ENCODE measurements at places on chromosomes 5 and 9.

DNA sequence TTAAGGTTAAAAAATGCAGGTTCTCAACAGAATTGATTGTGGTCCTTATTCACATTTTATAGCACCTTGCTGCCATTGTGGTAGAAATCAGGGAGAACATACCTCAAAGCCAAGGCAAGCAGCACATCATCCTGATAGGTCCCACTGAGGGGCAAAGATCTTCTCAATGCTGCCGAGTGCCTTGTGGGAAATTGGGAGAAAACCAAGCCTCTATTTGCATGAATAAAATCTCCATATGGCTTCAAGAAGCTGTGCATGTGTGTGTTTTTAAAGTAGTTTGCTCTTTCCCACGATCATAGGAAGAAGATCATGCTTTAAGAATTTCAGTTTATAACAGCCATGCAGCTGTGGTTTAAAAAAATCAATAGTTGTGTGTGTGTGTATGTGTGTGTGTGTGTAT lies 216.9 kb upstream of the FBXL7 start:
- no peaks in the 10 kb centered on the region for H3K4me1 ChIP-seq
- no peak for DNase-seq
- H3K27me3 ChIP-seq: no peaks in the 10 kb centered on the region
- H3K36me3 ChIP-seq: no peaks in the 10 kb centered on the region
- H3K27ac ChIP-seq: no peak overlapping the region

- no peak overlapping the region for H3K27ac ChIP-seq
- no peak for DNase-seq
- peaks cover 6% of the 10 kb centered on the region for H3K4me1 ChIP-seq
- H3K27me3 ChIP-seq: peaks cover 2% of the 10 kb centered on the region
- H3K4me3 ChIP-seq: no peak overlapping the region
- H3K36me3 ChIP-seq: no peaks in the 10 kb centered on the region
These were observed 29.1 kb upstream of the DUSP1 start for GRCh38 chr5:172800088-172800551.

DNA sequence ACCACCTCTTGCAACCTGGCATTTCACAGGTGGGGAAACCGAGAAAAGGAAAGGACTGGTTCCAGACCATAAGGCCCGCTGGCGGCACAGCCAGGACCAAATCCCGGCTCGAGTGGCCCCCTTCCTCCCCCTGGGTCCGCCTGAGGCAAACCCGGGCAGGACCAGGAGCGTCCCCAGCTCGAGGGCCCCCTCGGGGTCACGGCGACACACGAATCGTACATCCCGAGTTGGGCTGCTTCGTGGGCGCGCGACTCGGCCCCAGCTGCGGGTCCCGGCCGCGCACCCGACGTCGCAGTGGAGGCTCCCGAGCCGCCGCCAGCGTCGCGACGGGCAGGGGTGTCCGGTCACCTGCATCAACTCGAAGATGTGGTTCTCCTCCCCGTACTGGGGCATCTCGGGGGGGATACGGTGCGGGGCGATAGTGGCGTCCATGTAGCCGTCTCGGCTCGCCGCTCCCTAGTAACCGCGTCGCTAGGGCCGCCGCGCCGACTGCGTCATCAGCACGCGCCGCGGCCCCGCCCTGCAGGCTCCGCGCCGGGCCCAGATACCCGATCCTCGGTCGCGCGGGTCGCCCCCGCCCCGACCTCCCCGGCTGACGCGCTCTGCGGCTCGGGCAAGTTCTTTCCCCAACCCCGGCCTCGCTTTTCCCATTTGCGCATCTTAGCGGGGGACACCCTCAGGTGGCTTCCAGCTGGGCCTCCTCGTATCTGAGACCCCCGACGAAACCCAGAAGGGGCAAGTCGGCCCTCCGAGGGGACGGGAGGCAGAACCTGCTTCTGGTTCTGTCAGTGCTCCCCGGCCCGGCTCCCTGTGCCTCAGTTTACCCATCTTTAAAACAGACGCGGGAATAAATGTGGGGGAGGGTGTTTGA lies at the start of gene AK8:
AK8 (minus strand) TSS at position 461 of the 871 bp plus-strand sequence; CDS start at position 432, 29 bp downstream.
- H3K36me3 ChIP-seq: no peaks in the 10 kb centered on the region

- no peak overlapping the region for H3K4me3 ChIP-seq
- no peaks in the 10 kb centered on the region for H3K36me3 ChIP-seq
- no peak overlapping the region for H3K27ac ChIP-seq
- no peaks in the 10 kb centered on the region for H3K4me1 ChIP-seq
- no peaks in the 10 kb centered on the region for H3K27me3 ChIP-seq
These were observed 243.8 kb downstream of the BNC2 start for GRCh38 chr9:16626577-16627130.

DNA sequence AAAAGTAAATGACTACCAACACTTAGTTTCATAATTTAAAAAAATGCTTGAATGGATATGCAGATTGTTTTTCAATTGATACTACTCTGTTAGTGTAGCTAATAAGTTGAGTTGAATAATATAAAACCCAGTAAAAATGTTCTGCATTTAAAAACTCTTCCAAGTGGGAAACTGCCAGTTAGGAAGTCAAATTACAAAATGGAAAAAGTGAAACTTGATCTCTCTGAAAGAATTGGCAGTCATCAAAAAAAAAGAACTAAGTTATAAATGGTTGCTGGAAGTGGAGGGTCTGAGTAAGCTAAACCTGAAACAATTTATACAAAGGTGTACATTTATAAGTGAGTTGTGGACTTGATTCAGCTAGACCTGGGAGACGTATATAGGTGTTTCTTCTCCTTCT lies 52.4 kb downstream of the VCAN start:
- H3K4me1 ChIP-seq: no peaks in the 10 kb centered on the region
- H3K27me3 ChIP-seq: no peaks in the 10 kb centered on the region
- H3K36me3 ChIP-seq: no peaks in the 10 kb centered on the region
- H3K27ac ChIP-seq: no peak overlapping the region
- no peak for DNase-seq
- no peak overlapping the region for H3K4me3 ChIP-seq

GRCh38 chr5:32790411-32790951 lies 79.4 kb downstream of the NPR3 start:
- no peaks in the 10 kb centered on the region for H3K4me1 ChIP-seq
- no peaks in the 10 kb centered on the region for H3K36me3 ChIP-seq
- H3K4me3 ChIP-seq: no peak overlapping the region
- peaks cover 5% of the 10 kb centered on the region for H3K27me3 ChIP-seq
- H3K27ac ChIP-seq: no peak overlapping the region

GRCh38 chr5:143245929-143246561 lies 157.4 kb downstream of the NR3C1 start:
- H3K27ac ChIP-seq: no peak overlapping the region
- H3K36me3 ChIP-seq: peaks cover 2% of the 10 kb centered on the region
- H3K4me3 ChIP-seq: no peak overlapping the region
- H3K4me1 ChIP-seq: no peaks in the 10 kb centered on the region
- no peak for DNase-seq

DNA sequence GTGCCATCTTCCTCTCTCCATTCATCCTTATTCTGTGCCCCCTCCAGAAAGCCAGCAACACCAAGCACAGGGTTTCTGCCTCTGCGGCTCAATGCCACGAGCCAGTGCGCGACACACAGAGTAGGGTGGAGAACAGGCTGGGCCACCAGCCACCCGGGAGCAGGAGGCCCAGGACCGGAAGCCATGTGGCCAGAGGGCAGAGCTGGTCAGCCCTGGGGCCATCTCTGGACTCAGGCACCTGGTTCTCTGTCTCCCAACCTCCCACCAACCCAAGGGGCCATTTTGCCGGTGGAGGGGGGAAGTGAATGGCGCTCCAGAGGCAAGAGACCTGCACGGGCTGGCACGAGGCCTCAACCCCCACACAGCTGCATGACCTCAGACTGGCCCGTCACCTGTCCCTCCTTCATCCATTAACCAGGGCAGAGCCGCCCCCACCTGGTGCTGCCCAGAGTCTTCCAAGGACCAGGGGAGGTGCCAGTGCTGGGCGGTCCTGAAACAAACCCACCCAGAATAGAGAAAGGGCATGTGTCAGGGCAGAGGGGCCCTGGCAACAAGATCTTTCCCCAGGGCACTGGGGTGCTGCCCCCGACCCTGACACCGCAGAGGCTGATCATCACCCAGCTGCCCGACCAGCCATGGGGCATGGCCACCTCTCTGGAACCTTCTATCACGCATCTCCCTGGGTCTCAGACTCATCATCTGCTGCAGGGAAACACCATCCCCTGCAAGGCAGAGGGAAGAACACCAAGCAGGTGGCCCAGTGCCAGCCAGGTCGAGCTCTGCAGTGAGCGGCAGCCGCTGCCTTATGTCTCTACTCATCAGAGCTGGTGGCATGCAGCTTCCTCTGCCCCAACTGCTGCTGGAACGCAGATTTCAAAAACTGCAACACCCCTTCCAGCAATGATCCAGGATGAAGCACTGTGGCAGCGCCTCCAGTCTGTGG lies 11.9 kb downstream of the VAV2 start:
- no peaks in the 10 kb centered on the region for H3K36me3 ChIP-seq
- H3K27me3 ChIP-seq: no peaks in the 10 kb centered on the region
- H3K4me3 ChIP-seq: peak overlapping the region; percentile 67
- no peak for DNase-seq
- H3K4me1 ChIP-seq: peaks cover 38% of the 10 kb centered on the region

DNA sequence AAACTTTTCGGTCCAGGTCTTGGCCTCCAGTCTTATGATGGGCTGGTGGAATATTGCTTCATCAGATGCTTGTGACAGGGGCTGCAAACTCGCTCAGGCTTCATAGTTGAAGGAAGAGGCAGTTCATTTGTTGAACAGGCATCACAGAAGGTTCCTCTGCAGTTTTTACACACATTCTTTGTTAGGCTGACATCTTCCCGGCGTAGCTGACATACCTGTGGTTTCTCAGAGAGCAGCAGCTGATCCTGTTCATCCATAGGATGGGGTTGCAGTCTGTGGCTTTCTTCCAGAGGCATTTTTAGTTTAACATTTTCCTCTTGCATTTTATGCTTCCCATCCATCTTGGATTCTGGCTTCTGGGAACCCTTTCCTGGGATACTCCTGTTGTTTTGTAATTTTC lies 1255.2 kb downstream of the EFNA5 start:
- no peak overlapping the region for H3K4me3 ChIP-seq
- no peak overlapping the region for H3K27ac ChIP-seq
- H3K36me3 ChIP-seq: no peaks in the 10 kb centered on the region
- DNase-seq: no peak

DNA sequence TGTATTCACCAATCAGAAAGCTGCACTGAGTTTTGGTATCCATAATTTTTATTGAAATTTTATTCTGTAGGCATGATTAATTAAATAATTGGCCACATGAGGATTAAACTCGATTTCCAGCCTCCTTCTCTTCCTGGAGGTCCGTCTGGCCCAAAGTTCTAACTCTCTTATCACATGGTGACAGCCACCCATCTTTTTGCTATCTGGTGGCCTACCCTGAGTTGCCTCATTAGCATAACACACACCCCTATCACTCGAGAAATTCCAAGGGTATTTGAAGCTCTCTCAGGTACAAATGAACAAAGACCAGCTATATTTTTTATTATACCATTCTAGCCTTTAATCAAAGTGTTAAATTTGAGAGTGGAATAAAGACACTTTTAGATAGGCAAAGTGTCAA lies 57.7 kb downstream of the APC start:
- peaks cover 26% of the 10 kb centered on the region for H3K4me1 ChIP-seq
- no peak for DNase-seq
- peaks cover 33% of the 10 kb centered on the region for H3K36me3 ChIP-seq
- no peak overlapping the region for H3K4me3 ChIP-seq
- peak overlapping the region; percentile 0 for H3K27ac ChIP-seq
- H3K27me3 ChIP-seq: no peaks in the 10 kb centered on the region

- no peaks in the 10 kb centered on the region for H3K36me3 ChIP-seq
- H3K4me1 ChIP-seq: no peaks in the 10 kb centered on the region
- no peak overlapping the region for H3K27ac ChIP-seq
- H3K4me3 ChIP-seq: no peak overlapping the region
These were observed 878.2 kb upstream of the DMAC1 start for GRCh38 chr9:8677741-8678140.

- H3K27ac ChIP-seq: no peak overlapping the region
- DNase-seq: no peak
- no peaks in the 10 kb centered on the region for H3K4me1 ChIP-seq
- no peak overlapping the region for H3K4me3 ChIP-seq
These were observed 52.4 kb downstream of the SLC44A1 start for GRCh38 chr9:105296877-105297287.

- H3K4me3 ChIP-seq: no peak overlapping the region
- no peaks in the 10 kb centered on the region for H3K4me1 ChIP-seq
- H3K27me3 ChIP-seq: peaks cover 17% of the 10 kb centered on the region
- no peak overlapping the region for H3K27ac ChIP-seq
These were observed 26.1 kb upstream of the AOPEP start for GRCh38 chr9:94700445-94700844.

GRCh38 chr5:25863811-25864210 lies 1174.6 kb downstream of the CDH9 start:
- no peak overlapping the region for H3K27ac ChIP-seq
- no peak overlapping the region for H3K4me3 ChIP-seq
- DNase-seq: no peak
- H3K27me3 ChIP-seq: no peaks in the 10 kb centered on the region

DNA sequence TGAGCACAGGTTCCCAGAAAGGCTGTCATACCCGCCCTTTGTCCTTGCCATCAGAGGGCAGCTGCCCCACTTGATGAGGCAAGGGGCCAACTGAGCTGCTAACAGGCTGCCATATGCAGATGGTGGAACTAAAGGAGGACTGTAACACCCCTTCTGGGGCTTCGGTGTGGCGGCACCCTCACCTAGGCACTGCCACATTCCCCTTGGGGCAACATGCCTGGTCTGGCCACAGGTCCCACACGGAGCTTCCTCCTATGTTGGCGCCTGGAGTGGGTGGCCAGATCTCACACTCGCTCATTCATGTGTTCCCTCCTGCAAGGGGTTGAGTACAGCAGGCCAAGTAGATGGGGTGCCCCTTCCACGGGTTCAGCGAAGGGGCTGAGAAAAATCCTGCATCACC lies 777.4 kb upstream of the CHD1 start:
- no peaks in the 10 kb centered on the region for H3K36me3 ChIP-seq
- no peaks in the 10 kb centered on the region for H3K27me3 ChIP-seq
- DNase-seq: no peak
- no peak overlapping the region for H3K4me3 ChIP-seq
- no peak overlapping the region for H3K27ac ChIP-seq

- H3K36me3 ChIP-seq: peaks cover 2% of the 10 kb centered on the region
- DNase-seq: no peak
- H3K4me1 ChIP-seq: peaks cover 3% of the 10 kb centered on the region
- H3K4me3 ChIP-seq: no peak overlapping the region
- H3K27ac ChIP-seq: no peak overlapping the region
- no peaks in the 10 kb centered on the region for H3K27me3 ChIP-seq
These were observed 22.4 kb downstream of the GRAMD2B start for GRCh38 chr5:126445502-126446174.

DNA sequence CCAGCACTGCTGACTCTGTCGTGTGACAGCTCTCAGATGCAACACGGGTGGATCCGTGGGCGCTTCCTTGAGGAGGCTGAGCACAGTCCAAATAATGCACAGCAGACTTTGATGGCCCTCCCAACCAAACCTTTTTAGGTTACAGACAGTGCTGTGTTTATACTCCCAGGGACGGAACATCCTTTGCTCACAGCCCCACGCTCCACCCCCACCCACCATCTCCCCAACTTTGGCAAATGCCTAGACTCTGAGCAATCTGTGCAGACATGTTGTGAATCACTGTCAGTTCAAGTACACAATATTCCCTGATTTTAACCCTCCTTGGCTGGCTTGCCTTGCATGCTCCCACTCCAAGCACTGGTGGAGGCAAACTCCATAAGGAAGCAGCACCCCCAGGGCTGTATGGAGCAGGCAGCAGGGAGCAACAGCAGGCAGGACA lies 324.6 kb downstream of the MLLT3 start:
- no peaks in the 10 kb centered on the region for H3K36me3 ChIP-seq
- H3K4me1 ChIP-seq: no peaks in the 10 kb centered on the region
- DNase-seq: no peak
- peaks cover 6% of the 10 kb centered on the region for H3K27me3 ChIP-seq
- H3K27ac ChIP-seq: no peak overlapping the region

GRCh38 chr9:26219961-26220360 lies 541.7 kb upstream of the TUSC1 start:
- H3K36me3 ChIP-seq: no peaks in the 10 kb centered on the region
- no peaks in the 10 kb centered on the region for H3K27me3 ChIP-seq
- no peaks in the 10 kb centered on the region for H3K4me1 ChIP-seq
- H3K4me3 ChIP-seq: no peak overlapping the region

All from memory B cell (primary cell).